ENCODE measurements at places on chromosomes 12 and 14.

- no peak for DNase-seq
Observed at GRCh38 chr12:130816097-130816496, 23.0 kb downstream of the STX2 start.

DNA sequence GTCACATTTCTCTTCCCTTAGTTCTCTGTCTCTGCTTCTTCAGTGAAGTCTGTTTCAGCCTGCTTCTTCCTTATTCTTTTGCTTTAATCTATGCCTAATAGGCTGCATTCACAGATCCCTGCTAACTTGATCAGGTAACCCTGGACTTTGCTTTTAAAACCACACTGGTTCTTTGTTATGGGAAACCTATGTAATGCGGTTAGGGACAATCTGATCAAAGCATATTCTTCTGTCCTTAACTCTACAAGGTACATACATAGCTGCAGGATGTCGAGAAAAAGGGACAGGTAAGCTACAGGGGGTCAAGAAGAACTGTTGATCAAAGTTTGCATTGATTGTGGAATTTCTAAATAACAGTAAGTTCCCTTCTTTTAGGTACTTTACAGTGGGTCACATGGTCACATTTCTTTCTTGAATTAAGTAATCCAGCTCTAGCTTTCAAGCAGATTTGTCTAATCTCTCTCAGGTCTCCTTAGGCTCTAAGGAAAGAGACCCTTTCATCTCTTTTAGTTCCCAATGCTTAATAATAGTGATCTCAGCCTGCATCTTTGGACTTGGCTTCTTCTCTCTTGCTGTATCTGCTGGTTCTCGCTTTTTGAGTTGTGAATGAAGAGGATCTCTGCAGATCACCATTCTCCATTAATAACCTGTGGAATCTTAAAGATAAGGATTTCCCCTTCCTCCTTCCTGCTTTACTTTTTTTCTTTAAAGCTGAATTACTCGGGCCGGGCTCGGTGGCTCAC lies 3.8 kb downstream of the COPZ1 start:
- no peak for DNase-seq

- DNase-seq: no peak
Observed at GRCh38 chr14:97976861-97977260, 1179.7 kb downstream of the VRK1 start.

DNA sequence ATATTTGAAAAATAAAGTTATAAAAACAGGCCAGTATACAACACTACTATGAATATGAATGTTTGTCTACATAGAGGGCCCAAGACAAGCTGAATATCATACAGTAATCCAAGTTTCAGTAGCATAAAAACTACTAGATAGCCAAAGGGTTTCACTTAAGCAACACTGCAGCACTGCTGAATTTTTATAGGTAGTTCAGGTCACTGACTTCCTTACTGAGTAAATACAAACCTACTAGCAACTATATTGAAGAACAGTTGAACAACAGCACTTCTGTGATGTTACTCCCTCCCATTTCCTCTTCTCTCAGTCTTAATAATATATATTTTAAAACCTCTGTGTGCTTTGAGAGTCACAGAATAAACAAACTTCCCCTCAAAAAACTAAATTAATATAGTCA lies 42.7 kb downstream of the GTF2A1 start:
- no peak for DNase-seq

- peak; percentile 67 for DNase-seq
Observed at GRCh38 chr12:94305130-94305957, 154.3 kb downstream of the CEP83 start.

DNA sequence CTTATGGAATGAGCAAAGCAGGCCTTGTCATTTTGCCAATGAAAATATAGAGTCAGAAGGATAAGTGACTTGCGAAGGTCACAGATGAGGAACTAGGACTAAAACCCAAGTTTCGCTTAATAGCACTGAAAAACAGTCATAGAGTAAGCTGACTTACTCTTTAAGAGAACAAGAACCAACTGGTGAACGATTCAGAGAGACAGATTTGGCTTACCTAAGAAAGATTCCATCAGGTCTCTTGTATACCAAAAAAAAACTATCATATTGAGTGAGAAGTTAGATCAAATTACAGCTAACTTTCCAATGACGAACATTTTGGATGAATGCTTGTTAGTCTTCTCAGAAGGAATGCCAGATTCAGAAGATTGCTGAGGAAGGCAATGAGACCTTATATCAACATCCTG lies 74.2 kb downstream of the ZFC3H1 start:
- DNase-seq: no peak

- DNase-seq: no peak
Observed at GRCh38 chr12:111438481-111438880, 32.8 kb downstream of the SH2B3 start.

- no peak for DNase-seq
Observed at GRCh38 chr14:75282170-75282554, 3.5 kb downstream of the FOS start.

DNA sequence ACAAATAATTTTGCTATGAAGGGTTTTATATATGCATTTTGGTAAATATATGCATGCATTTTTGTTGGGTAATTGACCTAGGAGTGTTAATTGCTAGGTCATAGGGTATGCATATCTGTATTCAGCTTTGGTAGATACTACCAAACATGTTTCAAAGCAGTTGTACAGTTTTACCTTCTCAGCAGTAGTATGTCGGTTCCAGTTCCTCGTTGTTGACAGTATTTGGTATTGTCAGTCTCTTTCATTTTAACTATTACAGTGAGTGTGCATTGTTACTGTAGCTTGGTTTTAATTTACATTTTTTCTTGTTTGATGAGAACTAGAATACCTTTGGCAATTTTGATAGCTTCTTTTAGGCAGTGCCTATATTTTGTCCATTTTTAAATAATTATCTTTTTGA lies 98.9 kb downstream of the ARID2 start:
- peak; percentile 12 for DNase-seq

- DNase-seq: no peak
Observed at GRCh38 chr14:31080484-31080883, 54.3 kb upstream of the STRN3 start.

DNA sequence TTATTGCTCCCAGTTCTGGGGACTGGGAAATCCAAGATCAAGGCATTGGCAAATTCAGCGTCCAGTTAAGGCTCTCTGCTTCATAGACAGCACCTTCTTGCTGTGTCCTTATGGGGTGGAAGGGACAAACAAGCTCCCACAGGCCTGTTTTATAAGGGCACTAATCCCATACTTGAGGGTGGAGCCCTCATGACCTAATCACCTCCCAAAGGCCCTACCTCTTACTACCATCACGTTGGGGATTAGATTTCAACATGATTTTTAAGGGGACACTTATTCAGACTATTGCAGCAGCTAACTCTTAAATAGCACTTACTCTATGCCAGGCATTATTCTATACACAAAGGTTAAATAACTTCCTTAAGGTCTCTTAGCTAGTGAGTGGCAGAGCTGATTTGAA lies 17.3 kb downstream of the TOGARAM1 start:
- DNase-seq: no peak

GRCh38 chr12:1947081-1947480 lies 28.6 kb upstream of the CACNA2D4 start:
- DNase-seq: no peak

- DNase-seq: no peak
Observed at GRCh38 chr12:101915841-101916240, 38.5 kb downstream of the DRAM1 start.

DNA sequence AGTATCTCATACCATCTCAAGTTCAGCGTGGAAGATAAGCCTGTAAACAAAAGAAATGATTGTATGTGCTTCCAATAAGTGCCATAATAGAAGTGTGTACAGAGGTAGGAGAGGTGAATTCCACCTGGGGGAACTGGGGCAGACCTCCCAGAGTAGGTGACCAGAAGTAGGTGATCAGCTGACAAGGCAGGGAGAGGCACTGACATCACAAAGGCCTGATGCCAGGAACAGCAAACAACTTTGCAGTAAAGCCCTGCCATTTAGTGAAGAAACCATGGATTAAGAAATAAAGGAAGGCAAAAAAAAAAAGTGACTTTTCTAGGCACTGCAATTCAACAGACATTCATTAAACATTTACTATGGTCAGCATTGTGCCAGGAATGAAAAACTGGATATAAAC lies 31.1 kb downstream of the NR1H4 start:
- no peak for DNase-seq

GRCh38 chr14:37598747-37599506 lies 3.5 kb downstream of the TTC6 start:
- DNase-seq: no peak

DNA sequence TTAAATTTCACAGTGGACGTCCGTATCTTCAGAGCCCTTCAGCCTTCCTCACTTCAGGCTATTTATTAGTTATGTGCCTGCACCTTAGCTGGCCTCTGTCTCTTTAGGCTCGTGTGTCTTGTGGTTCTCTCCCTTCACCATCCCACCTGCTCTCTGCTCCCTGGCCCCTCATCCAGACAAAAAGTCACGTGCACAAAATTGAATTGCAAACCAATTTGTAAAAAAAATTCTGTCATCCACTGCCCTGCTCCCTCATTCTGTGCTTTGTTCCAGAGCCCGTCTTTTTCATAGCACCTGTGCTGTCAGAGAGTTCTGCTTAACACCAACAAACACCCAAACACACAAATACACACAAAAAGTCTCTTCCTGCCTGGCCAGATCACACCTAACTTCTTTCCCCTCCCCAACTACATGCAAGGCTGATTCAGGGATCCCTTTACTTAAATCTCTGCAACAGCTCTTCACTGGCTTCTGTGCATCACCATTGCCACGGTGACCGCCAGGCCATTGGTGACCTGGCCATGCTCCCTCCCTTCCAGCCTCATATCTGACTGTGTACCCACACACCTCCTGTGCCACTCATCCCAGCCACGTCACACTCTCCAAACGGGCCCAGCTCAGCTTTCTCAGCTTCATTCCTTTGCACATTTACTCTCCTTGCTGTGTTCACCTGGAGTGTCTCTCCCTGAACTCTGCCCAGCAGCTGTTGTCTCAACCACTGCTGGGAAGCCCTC lies 205.7 kb downstream of the TTC8 start:
- DNase-seq: no peak

DNA sequence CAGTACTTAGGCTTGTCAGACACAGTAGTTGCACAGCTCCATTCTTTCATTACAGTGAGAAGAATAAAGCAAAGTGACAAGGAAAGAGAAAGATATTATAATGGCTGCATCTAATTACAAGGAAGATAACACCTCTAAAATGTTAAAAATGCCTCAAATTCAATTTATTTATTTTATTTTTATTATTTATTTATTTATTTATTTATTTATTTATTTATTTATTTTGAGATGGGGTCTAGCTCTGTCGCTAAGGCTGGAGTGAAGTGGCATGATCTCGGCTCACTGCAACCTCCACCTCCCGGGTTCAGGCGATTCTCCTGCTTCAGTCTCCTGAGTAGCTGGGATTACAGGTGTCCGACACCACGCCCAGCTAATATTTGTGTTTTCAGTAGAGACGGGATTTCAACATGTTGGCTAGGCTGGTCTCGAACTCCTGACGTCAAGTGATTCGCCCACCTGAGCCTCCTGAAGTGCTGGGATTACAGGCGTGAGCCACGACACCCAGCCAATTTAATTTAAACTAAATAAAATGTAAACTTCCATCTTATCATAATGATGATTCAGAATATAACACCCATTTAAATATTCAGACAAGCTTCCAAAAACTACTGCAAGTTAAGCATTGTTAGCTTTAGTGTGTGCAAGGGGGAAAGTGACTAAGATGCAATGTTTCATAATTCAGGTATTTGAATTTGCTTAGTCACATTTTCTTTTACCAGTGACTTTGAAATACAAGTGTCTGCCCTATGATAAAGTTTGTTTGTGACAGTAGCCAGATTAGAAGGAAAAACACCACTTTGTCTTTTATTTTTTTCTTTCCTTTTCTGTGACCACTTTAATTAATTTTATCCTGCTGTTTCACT lies 2.4 kb upstream of the CFAP54 start:
- no peak for DNase-seq

DNA sequence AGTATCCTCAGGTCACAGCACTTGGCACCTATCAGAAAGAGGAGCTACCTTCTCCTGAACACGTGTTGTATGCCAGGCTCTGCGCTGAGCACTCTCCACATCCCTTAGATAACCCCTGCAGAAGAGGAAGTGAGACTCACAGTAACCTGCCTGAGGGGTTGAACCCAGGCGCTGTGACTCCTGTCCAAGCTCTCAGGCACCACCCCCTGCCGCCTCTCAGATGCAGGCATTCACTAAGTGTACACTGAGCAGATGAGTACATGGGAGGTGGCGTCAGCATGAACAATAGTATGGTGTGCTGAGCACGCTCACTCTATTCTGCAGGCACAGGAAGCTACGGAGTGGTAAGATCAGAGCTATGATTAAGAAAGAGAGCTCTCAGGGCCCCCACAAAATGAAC lies 21.0 kb upstream of the RIC8B start:
- peak; percentile 67 for DNase-seq

GRCh38 chr12:118537481-118537917 lies 161.1 kb downstream of the SUDS3 start:
- no peak for DNase-seq

GRCh38 chr12:92064422-92064821 lies 81.2 kb downstream of the BTG1 start:
- no peak for DNase-seq

- no peak for DNase-seq
Observed at GRCh38 chr14:77313371-77313770, 7.3 kb downstream of the POMT2 start.

DNA sequence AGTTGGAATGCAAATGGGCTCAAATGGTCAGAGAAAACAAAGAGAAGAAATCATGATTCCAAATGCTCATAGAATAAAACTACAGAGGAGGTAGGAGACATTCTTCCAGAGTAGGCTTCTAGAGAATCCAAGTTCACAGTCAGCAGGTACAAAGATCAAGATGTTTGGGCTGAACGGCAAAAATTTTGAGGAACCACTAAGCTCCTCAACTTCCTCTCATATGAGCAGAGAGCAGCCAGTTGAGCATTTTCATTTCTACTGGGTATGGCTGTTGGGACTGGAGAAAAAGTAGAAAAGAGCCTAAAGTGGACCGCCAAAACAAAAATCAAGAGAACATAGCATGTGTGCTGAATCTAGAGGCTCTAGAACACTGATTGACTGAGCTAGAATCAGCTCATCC lies 73.8 kb upstream of the ARID2 start:
- DNase-seq: no peak

DNA sequence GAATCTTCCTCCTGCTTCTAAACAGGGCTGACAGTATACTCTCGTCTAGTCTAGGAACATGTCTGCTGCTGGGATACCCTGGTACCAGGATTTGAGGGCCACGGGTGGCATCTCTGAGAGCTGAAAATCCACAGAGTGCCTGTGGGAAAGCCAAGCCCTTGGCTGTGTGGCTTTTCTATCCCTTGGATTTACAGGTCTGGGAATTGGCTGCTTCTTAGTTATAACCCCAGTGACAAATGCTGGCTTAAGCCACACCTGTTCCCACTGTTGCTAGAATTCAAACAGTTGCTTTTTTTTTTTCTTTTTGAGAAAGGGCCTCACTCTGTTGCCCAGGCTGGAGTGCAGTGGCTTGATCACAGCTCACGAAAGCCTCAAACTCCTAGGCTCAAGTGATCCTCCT lies 14.3 kb upstream of the RIN3 start:
- DNase-seq: no peak
